Breast epithelium (tissue), 4 donors: ENCODE measurements at places on chromosomes 6 and 20. TPM values are rescaled to one million over a fixed set of nuclear protein-coding genes. Genes with fewer than 3 reads are reported as not detected.

DNA sequence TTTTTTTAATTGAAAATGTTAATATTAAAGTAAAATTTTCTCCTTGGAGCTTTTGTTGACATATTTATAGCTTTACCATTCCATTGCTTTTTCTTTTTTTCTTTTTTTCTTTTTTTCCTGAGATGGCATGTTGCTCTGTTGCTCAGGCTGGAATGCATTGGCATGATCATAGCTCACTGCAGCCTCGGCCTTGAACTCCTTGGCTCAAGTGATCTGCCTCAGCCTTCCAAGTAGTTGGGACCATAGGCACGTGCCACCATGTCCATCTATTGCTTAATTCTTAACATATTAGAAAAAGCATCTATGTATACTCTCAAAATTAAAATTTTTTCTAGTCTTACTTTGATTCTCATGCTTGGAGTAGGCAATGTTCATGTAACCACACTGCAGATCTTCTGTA, 43.0 kb downstream of the RALGAPB start:
- no peak overlapping the region for H3K27ac ChIP-seq
- no peak overlapping the region for H3K4me3 ChIP-seq
- no peaks in the 10 kb centered on the region for H3K36me3 ChIP-seq
- H3K4me1 ChIP-seq, result no peaks in the 10 kb centered on the region

DNA sequence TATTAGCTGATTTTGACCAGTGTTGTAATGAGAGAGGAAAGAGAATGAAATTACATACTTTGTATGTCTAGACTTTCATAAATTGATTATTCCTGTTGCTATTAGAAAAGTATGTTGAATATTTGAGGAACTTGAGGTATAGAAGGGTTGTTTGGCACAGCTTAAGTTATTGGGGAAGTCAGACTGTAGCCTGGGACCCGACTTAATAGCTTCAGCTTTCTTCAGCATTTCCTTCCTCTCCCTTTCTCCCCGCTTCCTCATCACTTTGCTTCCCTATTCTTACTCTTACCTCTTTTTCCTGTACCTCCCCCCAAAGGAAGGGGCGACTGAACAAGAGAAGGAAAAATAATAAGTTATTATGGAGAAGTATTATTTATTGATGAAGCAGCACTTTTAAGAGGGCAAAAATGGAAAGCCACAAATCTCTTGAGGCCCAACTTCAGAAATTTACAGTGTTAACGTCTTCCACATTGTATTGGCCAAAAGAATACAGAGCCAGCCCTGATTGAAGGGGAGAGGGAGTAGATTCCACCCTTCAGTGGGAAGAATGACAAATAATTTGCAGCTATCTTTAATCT, 7.4 kb downstream of the SENP6 start:
- peak overlapping the region; percentile 61 for H3K27ac ChIP-seq
- no peak for DNase-seq
- no peak overlapping the region for H3K4me3 ChIP-seq
- no peaks in the 10 kb centered on the region for H3K36me3 ChIP-seq
- no peaks in the 10 kb centered on the region for H3K27me3 ChIP-seq

GRCh38 chr6:158022749-158023596, 41.3 kb downstream of the SYNJ2 start:
- no peak overlapping the region for H3K27ac ChIP-seq
- peaks cover 12% of the 10 kb centered on the region for H3K4me1 ChIP-seq
- H3K27me3 ChIP-seq, result no peaks in the 10 kb centered on the region
- DNase-seq, result no peak
- H3K4me3 ChIP-seq, result no peak overlapping the region
- H3K36me3 ChIP-seq, result no peaks in the 10 kb centered on the region

GRCh38 chr20:31595380-31595653, 9.8 kb upstream of the ID1 start:
- peak overlapping the region; percentile 79 for H3K27ac ChIP-seq
- H3K36me3 ChIP-seq, result no peaks in the 10 kb centered on the region
- no peak for DNase-seq
- no peaks in the 10 kb centered on the region for H3K27me3 ChIP-seq
- no peaks in the 10 kb centered on the region for H3K4me1 ChIP-seq

PRSS35 gene
- total RNA-seq, result not detected

ME1 gene
- 34.6 TPM for total RNA-seq

KCNG1 gene
- 7.0 TPM for total RNA-seq

GPR6 gene
- total RNA-seq, result not detected

CENPW gene
- total RNA-seq, result 3.8 TPM
